ENCODE measurements at places on chromosomes 16 and 17.

- no peak for DNase-seq
Observed at GRCh38 chr17:28008513-28008912, 34.0 kb upstream of the NLK start.

GRCh38 chr16:66847533-66848067 lies 3.4 kb downstream of the CA7 start:
- no peak for DNase-seq

DNA sequence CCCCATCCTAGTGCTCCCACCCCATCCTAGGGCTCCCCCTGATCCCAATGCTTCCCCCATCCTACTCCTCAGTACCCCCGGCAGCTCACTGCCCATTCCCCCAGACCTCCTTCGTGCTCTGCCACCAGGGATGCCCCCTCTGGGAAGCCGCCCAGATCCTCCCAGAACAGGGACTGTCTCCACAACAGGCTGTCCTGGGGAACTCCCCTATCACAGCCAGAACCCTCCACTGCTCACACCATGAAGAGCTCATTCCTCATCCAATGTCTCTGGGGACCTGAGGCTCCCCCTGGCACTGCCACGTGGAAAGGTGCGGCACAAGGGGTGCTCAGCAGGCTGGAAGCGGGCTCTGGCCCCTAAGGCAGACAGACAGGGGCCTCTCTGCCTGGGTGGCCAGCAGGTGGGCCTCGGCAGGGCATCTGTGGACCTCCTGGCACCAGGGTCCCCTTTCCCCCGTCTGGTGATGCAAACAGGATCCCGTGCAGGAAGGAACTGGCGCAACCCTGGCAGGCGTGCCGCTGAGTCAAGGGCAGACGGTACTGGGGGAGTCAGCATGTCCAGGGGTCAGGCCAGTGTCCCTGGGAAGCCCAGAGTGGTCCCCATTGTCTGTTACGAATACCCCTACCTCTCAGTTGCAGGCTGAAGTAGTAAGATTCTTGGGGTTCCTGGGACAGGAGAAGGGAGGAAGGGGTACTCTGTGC lies 14.8 kb upstream of the PVALEF start:
- DNase-seq, result no peak

DNA sequence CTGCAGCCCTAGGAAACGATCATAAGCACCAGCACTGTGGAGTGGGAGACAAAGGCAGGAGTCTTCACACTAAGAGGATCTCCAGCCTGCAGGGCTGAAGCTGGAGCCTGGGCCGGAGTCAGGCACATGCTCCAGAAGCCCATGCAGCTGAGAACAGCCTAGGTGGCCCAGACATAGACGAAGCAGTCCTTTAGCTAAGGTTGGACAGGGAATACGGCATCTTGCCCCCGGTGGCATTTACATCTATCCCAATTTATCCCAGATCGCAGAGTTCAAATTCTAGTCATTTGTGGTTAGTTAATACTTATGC lies 13.9 kb downstream of the TSPOAP1 start:
- no peak for DNase-seq

GRCh38 chr17:57108671-57109392 lies 23.8 kb downstream of the AKAP1 start:
- no peak for DNase-seq

DNA sequence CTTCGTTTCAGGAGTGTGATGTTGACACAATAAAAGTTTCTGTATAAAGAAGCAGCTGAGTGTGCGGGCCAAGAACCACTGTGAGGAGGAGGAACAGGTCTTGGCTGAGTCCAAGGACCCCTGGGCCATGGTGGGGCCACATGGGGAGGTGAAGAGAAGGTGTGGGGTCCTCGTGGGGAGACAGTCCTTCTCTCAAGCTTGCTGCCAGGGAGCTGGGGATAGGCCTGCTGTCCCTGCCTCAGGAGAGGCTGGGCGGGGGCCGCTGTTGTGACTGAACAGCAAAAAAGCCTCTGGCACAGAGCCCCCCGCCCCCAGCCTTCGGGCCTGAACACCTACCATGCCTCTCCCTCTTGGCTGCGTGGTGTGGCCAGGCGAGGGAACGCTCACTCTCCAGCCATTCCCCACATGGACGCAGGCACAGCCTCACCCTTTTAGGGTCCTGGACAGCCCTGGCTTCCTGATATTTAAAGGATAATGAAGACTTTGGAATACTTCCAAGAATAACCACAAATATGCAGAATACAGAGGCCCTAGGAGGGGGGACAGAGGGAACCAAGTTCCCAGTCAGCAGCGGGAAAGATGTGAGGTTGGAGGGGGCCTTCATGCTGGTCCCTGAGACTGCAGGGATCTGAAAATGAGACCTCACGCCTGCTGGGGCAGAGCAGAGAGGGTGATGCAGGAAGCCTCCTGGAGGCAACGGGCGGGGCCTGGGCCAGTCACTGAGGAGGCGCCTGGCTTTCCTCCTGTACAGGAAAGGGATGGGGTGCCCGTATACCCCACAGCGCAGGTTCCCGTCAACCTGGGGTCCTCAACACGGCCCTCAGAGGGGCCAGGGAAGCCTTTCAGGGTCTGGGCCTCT lies 100.0 kb upstream of the CREBBP start:
- peak; percentile 51 for DNase-seq

DNA sequence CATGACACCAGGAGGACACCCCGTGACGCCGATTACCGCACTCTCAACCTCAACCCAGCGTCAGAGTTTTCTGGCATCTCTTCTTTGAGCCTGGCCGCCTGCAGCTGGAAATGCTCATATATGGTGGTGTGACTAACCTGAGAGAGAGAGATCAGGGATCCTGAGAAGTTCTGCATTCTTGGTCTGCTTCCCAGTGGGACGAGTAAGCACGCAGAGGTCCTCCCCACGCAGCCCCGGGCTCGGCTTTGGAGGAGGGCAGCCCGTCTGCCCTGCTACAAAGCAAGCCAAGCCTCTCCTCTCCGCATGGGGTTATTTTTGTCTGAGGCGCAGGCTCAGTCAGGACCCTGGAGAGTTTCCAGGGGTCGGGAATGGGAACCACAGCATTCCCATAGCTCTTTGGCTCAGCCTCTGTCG lies 16.5 kb downstream of the CRISPLD2 start:
- peak; percentile 100 for DNase-seq

DNA sequence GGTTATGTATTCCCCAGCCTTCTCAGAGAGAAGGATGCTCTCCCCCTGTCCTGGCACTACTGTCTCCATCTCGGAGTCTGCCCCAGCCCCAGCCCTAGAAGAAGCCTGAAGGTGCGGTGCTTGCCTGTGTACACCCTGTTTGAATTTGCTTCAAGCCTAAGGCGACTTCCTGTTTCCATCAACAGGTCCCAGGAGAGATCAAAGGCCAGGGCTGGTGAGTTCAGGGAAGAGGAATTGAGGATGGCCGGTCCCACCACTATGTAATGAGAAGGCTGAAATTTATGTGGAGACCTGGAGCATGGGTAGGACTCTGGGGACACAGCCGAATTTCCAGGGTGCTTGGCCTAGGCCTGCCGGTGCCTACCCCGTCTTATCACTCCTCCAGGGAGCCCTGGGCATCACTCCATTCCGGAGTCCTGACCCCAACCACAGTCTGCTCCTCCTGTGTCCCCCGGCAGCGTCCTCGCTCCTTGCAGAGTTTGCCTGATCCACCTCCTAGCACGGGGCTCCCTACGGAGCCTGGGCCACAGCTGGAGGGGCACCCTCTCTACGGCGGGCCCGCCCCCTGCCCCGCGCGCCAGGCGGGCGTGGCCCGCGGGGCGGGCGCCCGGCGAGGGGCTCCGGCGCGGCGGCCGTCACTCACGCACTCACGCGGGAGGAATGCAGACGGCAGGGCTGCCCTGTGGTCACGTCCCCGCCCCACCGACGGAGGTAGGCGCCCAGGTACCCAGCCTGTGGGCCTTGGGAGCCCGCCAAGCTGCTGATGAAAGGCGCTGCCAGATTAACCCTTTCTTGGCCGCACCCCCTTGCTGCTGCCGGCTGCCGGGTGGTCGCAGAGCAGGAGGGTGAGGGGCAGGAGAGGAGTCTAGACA lies 53.8 kb upstream of the TAC4 start:
- DNase-seq, result no peak

DNA sequence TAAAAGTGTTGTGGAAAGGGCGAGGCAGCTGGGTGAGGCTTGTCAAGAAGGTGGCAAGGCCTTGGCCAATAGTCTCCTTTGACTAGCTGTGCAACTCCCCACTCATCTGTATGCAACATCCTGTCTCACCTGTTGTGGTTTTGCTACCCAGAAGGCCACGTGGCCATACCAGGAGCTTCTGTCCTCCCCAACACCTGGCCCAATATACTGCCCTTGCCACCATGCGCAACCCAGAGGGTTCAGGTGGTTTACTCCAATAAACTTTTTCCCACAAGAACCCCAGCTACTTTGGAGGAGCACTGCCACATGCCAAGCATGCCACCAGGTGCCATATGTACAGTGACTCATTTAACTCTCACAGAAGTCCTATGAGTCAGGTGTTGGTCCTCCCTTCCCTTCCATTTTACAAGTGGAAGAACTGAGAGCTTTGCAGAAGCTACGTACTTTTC lies 10.2 kb downstream of the MYO19 start:
- no peak for DNase-seq

DNA sequence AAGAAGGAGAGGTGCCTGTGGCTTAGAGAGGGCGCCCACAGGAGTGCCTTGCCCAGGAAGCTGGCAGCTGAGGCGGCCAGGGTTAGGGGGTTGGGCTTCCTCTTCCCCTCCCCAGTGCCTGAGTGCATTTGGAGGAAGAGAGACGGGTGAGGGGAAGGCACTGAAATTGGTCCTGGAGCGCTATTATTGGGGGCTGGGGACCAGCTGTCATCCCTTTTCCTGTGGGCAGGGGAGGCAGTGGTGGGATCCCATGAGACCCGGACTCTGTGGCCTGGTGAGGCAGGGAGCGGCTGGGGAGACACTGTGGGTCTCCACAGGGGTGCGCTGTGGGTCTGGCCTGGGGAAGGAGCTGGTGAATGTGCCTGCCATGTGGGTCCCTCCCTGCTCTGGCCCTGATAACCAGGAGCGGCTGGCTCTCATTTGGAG lies 259.7 kb downstream of the SEC14L1 start:
- DNase-seq, result no peak

GRCh38 chr17:79721993-79722671 lies 8.6 kb upstream of the ENPP7 start:
- DNase-seq, result no peak

DNA sequence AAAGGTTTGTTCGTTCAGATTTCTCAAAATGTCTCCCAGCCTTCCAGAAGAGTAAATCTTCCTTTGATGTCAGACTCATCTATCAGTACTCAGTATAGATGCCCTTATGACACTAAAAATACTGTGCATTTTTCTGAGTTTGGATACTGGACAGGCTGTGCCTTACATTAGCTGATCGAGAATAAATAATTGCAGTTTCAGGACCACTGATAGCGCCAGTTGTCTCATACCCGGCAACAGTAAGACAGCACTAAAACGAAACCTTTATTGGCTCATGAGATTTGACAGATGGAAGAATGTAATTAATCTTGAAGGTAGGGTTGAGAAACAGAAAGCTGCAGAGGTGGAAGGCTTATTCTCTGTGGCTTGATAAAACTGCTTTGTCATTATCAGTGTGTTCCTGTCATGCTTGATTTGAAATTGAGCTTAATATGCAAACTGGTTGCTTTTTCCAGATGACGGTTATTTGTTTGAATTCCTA lies 1.2 kb downstream of the ATP6V0A1 start:
- no peak for DNase-seq

DNA sequence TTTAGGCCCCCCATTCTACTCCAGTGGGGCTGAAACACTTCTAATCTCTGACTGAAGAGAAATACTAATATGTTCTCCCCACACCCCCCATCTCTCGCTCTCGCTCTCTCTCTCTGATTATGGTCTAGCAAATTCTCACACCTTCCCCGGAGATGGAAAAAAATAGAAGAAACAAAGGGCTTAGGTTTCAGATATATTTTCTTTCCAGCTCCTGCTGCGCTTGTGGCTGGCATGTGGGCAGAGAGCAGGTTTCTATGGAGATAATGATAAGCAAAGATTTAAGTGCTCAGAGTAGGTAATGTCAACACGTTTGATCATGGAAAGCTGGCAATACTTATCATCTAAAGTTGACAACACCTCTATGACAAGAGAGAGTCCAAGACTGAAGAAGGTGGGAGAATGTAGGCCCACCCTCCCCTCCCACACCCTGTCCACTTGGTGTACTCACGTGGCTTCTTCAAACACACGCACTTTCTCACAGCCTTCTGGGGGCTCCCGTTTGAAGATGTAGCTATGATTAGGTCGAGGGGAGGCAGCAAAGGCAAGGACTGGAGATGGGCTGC lies 8.0 kb upstream of the SLC35B1 start:
- DNase-seq, result no peak

All from BJ (cell line).